ENCODE measurements at places on chromosomes 4 and X.

DNA sequence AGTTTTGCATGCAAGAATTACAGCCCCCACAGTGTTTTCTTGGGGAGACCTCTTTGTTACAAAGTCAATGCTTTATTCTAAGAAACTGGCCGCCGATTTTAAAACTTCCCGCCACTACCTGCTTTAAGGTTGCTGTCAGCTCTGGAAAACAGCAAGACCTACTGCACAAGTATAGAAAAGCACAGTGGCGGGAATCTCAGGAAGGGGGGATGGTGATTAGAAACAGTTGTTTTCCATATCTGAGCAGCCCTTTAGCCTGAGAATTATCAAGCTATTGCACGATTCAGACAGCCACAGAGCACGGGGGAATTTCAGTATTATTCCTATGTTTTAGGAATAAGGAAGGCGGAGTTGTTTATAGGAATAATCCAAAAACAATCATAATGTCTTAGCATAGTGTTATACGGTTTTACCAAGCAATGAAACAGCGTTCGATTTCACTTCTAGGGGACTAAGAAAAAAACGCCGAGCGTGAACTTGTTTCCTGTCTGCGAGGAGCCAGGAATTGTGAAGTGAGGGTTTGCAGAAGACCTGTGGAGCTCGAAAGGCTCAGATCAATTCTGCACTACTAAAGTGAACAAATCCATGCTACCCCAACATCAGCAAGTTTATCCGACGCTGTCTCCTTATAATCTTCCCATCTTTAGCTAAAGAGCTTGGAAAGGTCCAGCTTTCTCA, 81.3 kb downstream of the HMGN5 start:
- DNase-seq = no peak

GRCh38 chrX:39011454-39012221, 210.4 kb downstream of the MID1IP1 start:
- no peak for DNase-seq

DNA sequence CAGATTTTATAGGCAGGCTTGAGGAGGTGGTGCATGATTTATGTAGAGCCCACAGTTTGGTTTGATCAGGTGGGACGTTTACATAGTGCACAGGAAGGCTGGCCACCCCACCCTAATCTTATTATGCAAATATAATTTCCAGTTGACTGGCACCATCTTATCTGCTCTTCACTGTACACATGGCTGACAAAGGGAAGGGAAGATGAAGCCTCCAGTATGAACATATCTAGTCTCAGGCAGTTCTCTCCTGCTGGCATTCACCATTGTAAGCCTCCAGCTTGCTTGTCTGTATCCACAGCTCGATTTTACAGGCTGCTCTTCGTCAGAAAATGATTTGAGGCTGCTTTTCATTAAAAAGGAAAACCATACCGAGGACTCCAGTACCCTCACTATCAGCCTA, 278.3 kb downstream of the TECRL start:
- DNase-seq = no peak

DNA sequence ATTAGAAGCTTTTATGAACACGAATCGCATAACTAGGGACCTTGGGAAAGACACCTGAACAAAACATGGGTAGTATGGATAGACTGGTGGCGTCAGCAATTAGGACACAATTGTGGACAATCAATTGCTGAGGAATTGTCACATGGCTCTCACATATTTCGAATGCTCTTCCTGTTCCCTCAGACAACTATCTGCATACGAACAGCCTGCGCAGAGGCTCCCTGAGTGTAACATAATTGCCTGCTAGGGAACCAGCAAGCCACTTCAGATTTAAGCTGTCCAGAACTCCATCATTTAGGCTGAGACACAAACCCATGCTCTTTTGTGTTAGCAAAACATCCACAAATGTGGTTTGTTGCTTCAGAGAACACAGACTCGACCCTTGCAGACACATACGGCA, 160.8 kb downstream of the MGST2 start:
- no peak for DNase-seq

DNA sequence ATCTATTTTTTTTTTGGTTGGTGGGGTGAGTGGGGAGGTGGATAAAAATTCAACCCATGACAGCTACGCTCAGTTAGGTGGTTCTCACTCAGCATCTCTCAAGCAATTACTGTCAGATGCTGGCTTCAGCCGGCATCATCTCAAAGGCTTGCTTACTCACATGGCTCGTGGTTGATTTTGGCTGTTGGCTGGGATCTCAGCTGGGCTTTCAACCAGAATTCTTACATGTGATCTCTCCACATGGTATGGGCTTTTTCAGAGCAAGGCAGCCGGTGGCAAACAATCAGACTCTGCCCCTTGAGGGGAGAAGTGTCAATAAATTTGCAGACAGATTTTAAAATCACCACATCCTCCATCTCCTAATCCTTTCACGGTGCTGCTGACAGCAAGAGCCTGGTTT, 47.2 kb downstream of the SLC34A2 start:
- no peak for DNase-seq

GRCh38 chr4:185886832-185887524, 75.0 kb upstream of the SORBS2 start:
- DNase-seq = no peak
